ENCODE measurements at places on chromosomes 16 and 17.

GRCh38 chr16:70523743-70524398, at the start of gene SF3B3:
TSS of gene SF3B3 (plus strand) at chr16:70523816. CDS start at chr16:70526657, 2,841 bp downstream.
- no peak for DNase-seq

DNA sequence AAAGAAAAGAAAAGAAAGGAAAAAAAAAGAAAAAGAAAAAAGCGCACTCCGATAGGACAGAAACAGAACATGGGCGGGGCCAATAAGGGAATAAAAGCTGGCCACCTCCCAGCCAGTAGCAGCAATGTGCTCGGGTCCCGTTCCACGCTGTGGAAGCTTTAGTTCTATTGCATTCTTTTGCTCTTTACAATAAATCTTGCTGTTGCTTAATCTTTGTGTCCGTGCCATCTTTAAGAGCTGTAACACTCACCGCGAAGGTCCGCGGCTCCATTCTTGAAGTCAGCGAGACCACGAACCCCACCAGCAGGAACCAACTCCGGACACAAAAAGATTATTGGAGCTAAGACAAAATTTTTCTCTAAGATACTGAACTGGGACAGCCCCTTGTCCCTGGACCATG, 3.1 kb upstream of the ARL5C start:
- no peak for DNase-seq

DNA sequence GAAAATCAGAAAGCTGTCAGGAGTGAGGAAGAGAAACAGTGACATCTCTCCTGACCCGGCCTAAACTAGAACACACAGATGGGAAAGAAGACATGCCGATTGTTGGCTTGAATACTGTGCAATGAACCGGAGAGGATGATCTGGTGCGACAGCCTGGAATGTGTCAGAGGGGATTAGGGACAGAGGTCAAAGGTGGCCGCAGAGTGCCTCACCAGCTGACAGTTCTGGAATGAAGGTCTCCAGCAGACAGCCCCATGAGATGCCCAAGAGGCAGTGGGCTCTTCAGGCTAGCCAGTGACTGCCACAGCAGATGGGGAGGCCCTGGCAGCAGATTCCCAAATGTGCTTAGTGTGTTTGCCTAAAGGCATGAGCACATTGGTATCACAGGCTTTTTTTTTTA, 623.2 kb downstream of the CDH8 start:
- DNase-seq: no peak

- no peak for DNase-seq
These were observed 448.1 kb upstream of the DYNLRB2 start for GRCh38 chr16:80092681-80093080.

DNA sequence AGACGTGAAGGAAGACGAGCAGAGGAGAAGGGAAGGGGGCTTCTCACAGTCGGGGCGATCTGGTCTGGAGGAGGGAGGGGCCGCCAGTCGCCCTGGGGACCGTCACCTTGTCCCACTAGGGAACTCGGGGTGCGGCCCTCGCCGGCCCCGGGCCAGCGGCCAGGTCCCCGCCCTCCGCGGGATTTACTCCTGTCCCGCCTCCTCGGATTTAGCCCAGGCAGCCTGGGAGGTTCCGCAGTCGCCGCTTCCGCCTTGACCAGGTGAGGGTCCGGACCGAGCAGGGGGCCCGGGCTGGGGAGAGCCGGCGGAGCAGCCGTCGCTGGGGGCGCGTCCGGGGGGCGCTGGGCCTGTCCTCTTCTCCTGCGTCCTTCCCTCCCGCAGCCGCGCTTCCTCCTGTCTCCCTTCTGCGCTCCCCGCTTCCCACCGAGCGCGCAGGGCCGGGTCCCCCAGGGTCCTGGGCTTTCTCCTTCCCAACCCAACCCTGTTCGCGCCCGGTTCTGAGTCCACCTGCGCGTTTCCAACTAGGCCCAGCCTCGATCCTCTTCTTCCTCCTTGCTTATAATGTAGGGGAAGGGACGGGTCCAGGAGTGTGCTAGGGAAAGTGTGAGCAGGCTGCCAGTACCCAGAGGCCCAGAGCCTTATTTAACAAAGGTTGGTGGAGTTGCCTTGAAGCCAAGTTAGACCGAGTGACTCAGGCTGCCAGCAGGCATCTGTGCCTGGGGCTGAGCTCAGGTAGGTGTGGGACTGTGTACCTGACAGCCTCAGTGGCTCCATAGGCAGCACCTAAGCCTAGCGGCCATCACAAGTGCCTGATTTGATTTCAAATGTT, at the start of gene TNK1:
Gene TNK1, plus strand, starts transcription at position 235 of the 829 bp plus-strand sequence. CDS start 1,838 bp downstream, outside the sequence.
- no peak for DNase-seq

DNA sequence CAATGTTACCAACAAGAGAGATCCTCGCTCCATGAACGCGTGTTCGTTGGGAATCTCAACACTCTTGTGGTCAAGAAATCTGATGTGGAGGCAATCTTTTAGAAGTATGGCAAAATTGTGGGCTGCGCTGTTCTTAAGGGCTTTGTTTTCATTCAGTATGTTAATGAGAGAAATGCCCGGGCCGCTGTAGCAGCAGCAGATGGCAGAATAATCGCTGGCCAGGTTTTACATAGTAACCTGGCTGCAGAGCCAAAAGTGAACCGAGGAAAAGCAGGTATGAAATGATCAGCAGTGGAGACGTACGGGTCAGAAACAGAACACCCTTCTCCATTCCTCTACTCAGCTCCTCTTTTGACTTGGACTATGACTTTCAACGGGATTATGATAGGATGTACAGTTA, 13.3 kb downstream of the SOCS1 start:
- DNase-seq: peak; percentile 46

DNA sequence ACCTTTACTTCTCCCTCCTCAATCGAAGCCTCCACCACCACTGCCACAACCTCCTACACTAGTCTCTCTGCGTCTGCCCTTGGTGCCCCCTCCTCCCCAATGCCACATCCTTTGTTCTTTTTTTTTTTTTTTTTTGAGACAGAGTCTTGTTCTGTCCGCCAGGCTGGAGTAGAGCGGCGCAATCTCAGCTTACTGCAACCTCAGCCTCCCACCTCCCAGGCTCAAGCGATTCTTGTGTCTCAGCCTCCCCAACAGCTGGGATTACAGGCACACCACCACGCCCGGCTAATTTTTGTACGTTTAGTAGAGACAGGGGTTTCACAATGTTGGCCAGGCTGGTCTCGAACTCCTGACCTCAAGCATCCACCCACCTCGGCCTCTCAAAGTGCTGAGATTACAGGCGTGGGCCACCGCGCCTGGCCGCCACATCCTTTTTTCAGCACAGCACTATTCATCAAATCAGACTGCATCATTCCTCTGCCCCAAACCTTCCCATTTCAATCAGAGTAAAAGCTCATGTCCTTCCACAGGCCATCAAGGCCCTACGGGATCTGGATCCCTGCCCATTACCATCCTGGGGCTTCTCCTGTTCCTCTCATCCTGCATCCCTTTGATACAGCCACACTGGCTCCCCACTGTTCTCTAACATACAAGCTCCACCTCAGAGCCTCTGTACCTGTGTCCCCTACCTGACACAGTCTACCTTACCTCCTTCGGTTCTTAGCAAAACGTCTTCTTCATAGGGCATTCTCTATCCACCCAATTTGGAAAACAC, 2.0 kb downstream of the KLHL11 start:
- DNase-seq: no peak

- DNase-seq: no peak
These were observed 334.7 kb downstream of the SOX9 start for GRCh38 chr17:72455562-72455961.

DNA sequence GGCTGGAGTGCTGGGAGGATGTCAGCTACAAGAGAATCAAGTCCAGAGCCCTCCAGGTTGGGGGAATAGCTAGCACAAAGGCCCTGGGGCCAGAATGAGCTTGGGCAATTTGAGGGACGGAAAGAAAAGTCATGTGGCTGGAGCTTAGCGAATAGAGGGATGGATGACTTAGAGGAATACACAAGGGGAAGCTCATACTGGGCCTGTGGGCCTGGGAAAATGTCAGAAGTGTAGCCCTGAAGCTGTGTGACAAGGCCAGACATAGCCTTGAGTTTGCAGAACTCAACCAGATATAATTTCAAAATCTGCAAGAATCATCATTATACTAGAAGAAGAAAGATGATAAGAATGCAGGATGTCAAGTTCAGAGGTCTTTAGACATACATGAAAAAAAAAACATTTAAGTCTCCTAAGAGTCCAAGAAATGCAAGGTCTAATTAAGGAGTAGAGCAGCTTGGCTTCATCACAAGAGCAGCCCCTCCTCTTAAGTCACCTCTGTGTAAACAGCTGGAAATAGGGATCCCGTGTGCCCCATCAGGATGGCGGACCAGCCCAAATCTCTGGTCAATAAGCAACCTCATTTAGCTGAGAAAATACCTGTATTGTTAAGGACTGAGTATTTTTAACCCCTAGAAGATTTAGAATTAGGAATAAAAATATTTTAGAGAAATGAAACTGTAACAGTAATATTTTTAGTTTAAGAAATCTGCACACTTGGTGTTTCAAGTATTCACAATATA, 66.6 kb downstream of the ABCC12 start:
- DNase-seq: no peak

DNA sequence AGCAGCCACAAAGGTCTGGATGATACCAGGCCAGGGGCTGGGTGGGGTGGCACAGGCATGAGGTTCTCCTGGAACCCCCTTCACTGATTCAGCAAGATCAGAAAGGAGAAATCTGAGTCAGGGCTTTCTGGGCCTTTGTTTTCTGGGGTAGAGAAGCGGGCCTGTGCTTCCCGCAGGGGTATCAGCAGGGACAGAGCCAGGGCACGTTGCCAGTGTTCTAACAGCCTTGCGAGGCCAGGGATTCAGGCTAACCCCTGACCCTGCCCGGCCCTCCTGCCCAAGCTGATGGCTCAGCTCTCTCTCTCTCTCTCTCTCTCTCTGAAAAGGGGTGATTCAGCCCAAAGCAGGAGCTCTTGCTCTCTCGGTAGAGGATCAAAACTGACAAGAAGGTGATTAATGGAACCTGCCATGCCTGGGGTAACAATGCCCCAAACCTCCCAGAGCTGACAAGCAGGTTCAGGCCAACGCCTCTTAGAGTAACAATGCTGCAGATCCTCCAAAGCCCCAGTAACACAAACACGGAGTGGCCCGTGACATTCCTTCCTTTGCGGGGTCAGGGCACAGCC, 2.0 kb upstream of the KRT13 start:
- DNase-seq: no peak

GRCh38 chr17:57873261-57874057, 23.6 kb upstream of the MRPS23 start:
- no peak for DNase-seq

- no peak for DNase-seq
These were observed 412.0 kb downstream of the SHISA9 start for GRCh38 chr16:13313351-13313750.

DNA sequence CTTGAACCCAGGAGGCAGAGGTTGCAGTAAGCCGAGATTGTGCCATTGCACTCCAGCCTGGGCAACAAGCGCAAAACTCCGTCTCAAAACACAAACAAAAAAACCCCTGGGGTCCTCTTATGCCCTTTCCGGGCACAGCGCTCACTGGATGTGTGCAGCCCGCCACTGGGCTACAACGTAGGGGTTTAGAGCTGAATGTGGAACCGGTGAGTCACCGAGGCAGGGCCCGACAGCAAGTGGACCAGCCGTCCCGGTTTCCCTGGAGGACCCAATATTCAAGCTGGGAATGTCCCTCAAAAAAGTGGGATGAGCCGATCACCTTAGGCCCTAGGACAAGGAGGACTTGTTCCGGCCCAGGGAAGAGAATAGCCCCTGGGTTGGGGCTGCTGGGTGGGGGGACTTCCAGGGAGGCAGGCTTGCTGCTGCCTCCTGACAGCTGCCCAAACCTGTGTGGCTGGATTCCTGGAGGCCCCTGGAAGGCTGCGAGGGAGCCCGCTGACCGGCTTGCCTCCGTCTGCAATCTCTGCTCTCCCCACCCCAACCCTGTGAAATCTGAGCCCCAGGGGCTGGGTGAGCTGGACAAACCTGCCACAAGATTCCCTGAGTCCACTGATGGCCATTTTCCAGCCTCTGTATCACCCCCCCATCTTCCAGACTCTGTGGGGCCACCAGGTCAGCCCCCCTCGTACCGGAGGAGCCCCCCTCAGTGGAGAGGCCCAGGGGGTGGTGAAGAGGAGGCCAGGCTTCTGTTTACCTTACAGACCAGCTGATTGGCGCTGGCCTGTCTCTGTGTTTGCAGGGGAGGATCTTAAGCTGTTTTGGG, 2.9 kb upstream of the CLDN9 start:
- no peak for DNase-seq

GRCh38 chr16:82425661-82426060, 201.1 kb upstream of the CDH13 start:
- DNase-seq: no peak

GRCh38 chr17:38724337-38724988, 5.7 kb upstream of the CISD3 start:
- DNase-seq: peak; percentile 88

GRCh38 chr16:50533317-50533716, 14.9 kb upstream of the NKD1 start:
- DNase-seq: no peak

- peak; percentile 44 for DNase-seq
These were observed 10.8 kb downstream of the HID1 start for GRCh38 chr17:74961657-74962350.

DNA sequence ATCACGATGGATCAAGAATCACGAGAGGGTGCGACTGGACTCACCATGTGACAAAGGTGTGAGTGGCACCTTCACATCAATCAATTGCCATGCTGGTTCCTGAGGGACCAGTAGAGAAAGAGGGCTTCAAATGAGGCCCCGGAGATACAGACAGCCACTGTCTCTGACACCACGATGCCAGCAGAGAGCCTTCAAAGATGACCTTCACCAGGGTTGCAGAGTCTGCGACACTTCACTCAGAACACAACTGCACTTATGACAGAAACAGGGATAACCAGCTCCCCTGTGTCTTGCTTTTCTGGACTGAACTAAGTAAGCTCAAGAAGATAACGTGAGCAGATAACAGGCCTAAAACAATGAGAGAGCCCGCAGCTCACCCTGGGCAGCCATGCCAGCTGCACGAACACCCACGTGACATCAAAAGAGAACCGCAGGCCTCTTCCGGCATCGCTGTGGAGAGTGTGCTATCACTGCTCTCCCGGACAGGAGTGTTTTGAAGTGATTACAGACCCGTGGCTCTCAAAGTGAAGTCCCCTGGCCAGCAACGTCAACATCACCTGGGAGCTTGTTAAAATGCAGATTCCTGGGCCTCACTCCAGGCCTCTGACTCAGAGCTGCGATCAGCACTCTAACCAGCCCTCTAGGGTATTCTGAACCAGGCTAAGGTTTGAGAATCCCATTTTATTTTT, 36.4 kb downstream of the KLHDC4 start:
- DNase-seq: no peak

GRCh38 chr16:81694494-81695280, 84.4 kb upstream of the PLCG2 start:
- no peak for DNase-seq

Data from spinal cord (tissue), 10 donors.